NCI-H187 treated with DMSO at 0.1 percent for 48 hours (cell line): ENCODE measurements at places on chromosomes 3 and 15.

DNA sequence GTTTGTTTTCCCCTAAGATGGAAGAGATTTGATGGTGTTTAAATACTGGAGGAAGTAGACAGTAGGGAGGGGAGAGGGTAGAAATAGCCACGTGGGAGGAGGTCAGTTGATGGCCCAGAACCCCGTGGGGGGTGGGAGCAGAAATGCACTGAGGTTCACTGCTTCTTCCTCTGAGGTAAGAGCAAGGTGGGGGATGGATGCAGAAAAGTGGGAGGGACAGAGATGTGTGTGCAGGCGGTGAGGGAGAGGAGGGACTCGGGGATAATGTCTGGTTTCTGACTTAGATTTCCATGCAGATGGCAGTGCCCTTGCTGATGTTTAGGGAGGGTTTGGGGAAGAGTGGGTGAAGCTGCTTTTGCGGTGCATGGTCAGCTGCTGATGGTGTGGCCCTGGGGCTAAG, 102.9 kb downstream of the ARNT2 start:
- no peak for DNase-seq

GRCh38 chr3:87132801-87133200, 94.3 kb upstream of the CHMP2B start:
- no peak for DNase-seq

- no peak for DNase-seq
Measured at GRCh38 chr15:45946111-45946510, 311.3 kb downstream of the SQOR start.

GRCh38 chr15:38300395-38300794, 47.8 kb downstream of the SPRED1 start:
- no peak for DNase-seq
